ENCODE measurements at places on chromosomes 12 and 14.

- DNase-seq: no peak
Measured at GRCh38 chr12:31557707-31558106, 33.2 kb downstream of the DENND5B start.

GRCh38 chr12:21831791-21832344, 57.4 kb upstream of the KCNJ8 start:
- DNase-seq: peak; percentile 59

DNA sequence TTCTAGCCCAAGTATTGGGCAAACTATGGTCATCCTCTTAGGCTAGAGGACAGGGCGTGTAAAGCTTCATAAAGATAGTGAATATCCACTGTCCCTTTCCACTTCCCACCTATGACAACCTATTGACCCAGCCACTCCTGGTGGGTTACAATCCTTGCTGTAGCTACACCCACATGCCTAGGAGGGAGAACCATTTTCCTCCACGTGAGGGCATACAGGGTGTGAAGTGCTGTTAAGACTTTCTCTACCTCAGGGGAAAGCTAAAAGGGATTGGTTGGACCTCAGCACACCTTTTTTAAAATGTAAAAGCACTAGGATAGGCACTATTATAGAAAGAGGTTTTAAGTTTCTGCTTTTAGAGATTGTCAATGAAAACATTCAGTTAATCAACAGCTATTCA, 124.4 kb downstream of the TPH2 start:
- DNase-seq: no peak

GRCh38 chr14:47150267-47150666, 498.7 kb upstream of the RPL10L start:
- DNase-seq: no peak

GRCh38 chr12:92140896-92141536, 4.6 kb downstream of the BTG1 start:
- no peak for DNase-seq

DNA sequence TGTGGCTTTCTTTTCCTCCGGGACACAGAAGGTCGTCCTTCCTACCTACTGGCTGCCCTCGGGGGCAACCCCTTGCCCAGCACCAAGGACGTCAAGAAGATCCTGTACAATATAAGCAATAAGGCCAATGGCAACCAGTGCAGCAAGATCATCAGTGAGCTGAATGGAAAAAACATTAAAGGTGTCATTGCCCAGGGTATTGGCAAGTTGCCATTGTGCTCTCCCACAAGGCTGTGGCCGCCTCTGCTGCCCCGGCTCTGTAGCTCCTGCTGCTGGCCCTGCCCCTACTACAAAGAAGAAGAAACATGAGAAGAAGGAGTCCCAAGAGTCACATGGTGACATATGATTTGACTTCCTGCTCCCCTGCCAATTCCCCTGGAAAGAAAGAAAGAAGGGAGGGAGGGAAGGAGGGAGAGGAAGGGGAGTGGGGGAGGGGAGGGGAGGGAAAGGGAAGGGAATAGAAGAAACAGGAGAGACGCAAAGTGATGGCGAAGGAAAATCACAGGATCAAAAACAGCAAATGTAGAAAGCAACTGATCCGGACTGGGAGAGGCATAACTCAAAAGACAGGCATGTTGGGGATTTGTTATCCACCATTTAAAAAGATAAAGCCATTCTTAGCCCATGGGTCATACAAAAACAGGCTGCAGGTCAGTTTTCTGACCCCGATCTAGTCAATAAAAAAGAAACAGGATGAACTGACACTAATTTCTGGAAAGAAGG, 61.3 kb upstream of the RESF1 start:
- DNase-seq: no peak

DNA sequence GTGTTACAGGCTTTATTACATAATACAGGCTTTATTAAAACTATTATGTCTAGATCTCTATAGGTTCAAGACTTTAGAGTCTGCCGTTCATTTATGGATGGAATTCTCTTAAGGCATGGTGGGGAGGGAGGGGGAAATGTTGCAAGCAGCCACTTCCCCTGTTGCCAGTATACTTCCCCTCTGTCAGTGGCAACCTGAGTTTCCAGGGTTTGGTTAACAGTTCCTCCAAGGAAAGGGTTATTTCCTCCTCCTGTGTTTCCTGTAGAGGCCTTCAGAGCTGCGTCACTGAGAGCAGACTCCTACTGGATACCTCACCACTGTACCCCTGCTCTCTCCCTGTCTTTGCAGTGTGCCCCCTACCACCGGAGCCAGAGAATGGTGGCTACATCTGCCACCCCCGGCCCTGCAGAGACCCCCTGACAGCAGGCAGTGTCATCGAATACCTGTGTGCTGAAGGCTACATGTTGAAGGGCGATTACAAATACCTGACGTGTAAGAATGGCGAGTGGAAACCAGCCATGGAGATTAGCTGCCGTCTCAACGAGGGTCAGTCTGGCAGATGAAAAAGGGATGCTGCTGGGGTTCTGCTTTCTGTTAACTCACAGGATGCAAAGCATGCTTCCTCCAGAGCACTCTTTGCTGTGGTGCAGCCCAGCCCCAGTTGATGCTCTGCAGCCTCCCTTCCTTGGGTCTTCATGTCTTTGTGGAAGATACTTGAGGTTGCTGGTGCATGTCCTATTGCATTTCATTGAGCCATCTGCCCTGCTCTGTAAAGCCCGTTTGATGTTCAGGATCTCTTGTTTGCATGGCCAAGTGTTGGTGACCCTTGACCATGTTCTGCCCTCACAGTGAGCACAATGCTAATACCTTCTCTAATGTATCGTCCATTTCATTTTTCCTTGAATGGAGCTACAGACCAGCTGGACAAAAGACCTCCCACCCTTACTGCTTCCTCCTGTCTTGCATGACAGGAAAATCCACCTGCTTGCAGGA, 63.6 kb upstream of the SRSF5 start:
- no peak for DNase-seq

DNA sequence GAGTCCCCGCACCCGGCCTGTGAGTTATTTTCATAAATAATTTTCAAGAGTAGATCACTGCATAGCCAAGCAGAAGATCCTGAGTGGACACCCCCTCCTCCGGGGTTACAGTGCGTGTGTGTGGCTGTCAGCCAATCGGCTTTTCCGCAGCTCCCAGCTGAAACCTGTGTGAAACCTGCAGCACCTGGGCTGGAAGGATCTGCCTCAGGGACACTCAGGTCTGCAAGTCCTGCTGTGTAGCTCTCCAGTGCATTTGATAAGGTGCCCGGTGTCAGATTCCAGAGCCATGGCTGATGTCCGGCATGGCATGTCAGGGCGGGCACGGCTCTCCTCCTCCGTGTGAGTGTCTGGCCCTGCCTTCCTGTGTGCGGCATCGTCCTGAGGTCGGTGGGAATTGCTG, 124.8 kb downstream of the GLT1D1 start:
- DNase-seq: no peak

DNA sequence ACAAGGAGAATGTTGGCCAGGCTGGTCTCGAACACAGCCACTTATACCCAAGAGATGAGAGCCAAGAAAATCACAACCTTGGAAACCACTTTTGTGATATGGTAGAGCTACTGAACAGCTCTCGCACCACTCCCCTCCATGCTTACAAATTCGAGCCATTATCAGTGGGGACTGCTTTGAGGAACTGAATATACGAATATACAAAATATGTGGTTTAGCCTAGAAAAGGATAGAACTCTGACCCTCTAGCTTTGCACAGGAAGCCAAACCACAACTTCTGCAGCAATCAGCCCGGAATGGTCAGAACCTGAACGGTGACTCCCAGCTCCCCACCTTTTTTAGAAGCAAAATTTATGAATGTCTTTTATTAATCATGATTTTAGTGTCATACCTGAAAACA, 129.8 kb upstream of the TMEM132C start:
- DNase-seq: no peak

- no peak for DNase-seq
Measured at GRCh38 chr12:103680591-103681141, 93.6 kb downstream of the STAB2 start.

DNA sequence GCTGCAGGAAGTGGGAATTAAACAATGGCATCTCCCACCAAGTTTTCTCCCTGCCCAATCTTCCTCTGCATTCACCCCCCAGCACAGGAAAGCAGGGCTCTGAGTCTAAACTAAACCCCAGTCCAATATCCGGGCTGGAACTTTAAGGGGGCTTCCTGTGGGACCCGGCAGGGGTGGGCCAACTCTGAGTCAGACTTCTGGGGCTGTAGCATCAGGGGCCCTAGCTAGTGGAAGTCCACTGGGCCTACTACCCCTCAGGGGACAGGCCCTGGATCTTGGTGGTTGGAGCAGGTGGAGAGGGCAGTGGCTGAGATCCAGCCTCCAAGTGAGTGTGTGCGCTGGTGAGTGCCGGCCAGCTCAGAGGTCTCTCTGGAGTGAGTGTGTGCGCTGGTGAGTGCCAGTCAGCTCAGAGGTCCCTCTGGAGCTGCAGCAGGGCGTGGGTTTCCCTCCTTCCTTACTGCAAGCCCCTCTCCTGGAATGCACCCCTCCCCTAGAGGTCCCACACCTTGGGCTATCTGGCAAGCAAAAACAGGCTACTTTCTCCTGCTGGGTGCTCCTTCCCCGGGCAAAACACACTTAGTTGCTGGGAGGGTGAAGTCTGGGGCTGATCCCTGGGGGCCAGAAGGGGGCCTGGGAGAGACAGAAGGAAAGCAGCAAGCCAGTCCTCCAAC, 5.6 kb upstream of the LHX5 start:
- no peak for DNase-seq

- DNase-seq: peak; percentile 64
Measured at GRCh38 chr14:55430024-55430690, 10.3 kb downstream of the TBPL2 start.

DNA sequence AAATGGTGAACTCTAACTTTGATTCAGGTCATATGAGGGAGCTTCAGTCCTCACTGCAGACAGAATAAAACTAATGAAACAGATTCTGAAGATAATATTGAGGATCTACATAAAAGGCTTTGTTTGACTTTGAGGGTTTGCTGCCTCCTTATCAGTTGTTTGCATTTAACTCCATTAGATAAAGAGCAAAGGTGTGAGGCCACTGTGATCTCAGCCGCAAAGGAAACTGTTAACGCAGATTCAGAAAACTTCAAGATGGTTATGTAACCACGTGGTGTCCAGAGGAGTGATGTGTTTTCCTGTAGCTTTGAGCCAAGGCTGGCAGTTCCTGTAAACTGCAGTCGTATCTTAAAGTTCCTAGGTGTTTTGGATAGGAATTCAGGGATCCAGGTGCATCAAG, 67.8 kb downstream of the METTL25 start:
- no peak for DNase-seq

- DNase-seq: peak; percentile 90
Measured at GRCh38 chr14:66087231-66087630, 398.9 kb upstream of the CCDC196 start.

DNA sequence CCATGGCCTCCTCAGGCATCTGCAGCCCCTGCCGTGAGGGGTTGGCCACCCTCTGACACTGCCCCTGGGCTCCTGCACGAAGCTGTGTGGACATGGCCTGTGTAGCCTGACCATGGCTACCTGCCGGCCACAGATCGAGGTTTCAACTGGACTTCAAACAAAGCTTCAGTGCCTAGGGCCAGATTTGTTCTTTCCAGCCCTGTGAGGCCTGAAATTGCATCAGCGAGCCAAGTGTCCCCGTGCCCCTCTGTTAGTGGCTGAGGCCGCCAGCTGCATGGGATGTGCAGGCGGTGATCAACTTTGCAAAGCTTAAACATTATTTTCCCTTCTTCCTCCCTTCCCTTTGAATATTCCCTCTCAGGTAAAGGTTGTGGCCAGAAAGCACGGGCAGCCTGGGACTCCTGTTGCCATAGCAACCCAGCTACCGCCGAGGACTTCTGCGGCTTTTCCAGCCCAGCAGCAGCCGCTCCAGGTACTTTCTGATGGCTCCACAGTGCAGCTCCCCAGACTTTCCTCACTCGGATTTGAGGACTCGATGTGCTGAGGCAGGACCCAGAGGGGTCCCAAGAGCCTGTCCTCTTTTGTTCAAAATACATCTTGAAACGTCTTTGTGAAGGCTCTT, 35.8 kb downstream of the DDX51 start:
- no peak for DNase-seq

DNA sequence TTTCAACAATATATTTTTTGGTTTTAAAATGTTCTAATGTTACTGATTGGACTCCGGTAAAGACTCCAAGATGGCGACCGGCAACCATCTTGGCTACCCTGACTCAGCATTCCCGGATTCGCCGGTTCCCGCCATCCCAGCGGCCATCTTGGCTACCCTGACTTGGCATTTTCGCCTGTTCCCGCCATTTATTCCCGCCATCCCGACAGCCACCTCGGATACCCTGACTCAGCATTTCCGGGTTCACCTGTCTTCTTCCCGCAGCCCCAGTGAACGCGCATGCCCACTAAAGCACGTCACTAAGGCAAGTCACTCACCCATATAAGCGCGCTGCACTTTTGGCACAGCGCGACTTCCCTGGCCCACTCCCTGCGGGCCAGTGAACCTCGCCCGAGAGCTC, 9.0 kb upstream of the LRFN5 start:
- no peak for DNase-seq

DNA sequence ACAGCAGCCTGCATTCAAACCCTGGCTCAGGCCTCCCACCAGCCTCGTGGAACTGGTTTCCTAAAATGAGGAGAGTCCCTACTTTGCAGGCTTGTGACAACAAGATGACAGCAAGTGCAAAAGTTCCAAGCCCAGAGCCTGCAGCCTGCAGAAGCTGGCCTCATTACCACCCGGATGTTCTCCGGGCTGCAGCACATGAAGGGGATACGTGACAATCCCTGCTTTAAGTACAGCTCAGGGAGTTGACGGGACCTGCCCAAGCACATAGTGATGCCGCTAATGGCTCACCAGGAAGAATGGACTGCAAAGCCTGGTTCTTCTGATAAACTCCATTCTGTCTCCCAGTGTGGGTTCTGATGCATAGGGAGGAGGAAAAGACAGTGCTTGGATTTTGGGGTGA, 15.0 kb downstream of the SSH1 start:
- DNase-seq: no peak

DNA sequence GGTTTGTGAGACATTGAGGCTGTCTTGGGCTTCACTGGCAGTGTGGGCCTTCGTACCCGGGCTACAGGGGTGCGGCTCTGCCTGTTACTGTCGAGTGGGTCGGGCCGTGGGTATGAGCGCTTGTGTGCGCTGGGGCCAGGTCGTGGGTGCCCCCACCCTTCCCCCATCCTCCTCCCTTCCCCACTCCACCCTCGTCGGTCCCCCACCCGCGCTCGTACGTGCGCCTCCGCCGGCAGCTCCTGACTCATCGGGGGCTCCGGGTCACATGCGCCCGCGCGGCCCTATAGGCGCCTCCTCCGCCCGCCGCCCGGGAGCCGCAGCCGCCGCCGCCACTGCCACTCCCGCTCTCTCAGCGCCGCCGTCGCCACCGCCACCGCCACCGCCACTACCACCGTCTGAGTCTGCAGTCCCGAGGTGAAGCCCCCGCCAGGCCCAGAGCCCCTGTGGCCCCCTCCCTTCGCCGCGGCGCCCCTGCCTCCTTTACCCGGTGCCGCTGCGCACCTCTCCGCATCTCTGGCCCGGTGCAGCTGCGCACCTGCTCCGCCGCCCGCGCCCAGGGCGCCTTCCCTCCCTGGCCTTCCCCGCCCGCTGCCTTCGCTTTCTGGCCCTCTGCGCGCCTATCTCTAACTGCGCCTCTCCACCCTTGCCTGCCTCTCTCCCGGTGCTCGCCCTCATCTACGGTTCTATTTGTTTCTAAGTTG, at the start of gene ENO2:
Gene ENO2 (plus strand): TSS at position 335 of the 701 bp plus-strand sequence. CDS start 1,253 bp downstream, outside the sequence.
- DNase-seq: peak; percentile 80

Data from fibroblast of skin of right biceps (primary cell).